SK-N-MC (cell line): ENCODE measurements at places on chromosomes 11 and 22.

- DNase-seq, result no peak
These were observed 61.9 kb upstream of the CSNK2A3 start for GRCh38 chr11:11414996-11415395.

GRCh38 chr11:132330515-132330914, 960.1 kb downstream of the NTM start:
- DNase-seq, result no peak

DNA sequence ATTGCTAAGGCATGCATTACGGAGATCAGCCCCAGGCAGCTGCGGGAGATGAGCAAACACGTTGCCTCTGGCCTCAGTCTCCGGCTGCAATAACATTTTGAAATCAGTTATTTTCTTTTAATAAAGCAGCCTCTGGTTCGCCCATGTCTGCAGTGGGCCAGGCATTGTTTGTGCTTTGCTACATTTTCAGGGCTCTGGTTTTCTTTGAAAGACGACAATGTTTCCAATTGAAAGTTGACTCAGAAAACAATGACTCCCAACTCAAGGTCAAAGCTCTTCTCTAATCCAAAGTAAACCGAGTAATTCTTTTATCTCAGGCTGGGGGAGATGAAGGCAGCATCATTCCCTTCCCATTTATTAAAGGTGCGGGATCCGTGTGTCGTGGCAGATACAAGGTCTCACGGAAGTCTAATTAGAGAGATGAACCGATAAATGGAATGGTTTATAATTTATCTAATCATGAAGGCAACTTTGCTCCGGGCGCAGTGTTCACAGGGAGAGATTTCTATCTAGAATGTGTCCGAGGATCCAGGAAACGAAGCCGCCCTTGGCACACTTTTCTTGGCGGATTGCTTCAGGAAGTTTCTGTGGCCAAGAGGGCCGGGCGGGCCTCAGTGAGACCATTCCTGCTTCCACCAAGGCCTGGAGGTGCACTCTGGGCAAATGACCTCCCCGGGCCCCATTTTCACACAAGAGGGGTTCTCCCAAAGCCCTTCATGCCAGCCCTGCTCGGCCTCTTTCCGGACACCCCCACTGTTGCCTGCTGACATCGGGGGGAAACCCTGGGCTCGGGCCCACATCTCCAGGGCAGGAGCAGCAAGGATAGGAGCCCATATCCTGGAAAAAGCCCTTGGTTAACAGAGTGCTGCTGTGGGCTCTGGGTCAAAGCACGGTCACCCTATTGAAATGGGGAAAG, 811.4 kb downstream of the BRD1 start:
- DNase-seq, result no peak

GRCh38 chr11:131311776-131312514, 58.5 kb upstream of the NTM start:
- DNase-seq, result no peak

GRCh38 chr11:125140233-125140632, 24.3 kb upstream of the PKNOX2 start:
- DNase-seq, result no peak

GRCh38 chr11:1565904-1566247, 6.2 kb downstream of the DUSP8 start:
- no peak for DNase-seq

GRCh38 chr22:28883657-28883916, 215 bp downstream of the ZNRF3 start:
- DNase-seq, result no peak

- DNase-seq, result no peak
These were observed 64.2 kb downstream of the MED15 start for GRCh38 chr22:20571531-20572007.
